ENCODE measurements at places on chromosomes 2 and 18. TPM values are rescaled to one million over a fixed set of nuclear protein-coding genes. Genes with fewer than 3 reads are reported as not detected.

DNA sequence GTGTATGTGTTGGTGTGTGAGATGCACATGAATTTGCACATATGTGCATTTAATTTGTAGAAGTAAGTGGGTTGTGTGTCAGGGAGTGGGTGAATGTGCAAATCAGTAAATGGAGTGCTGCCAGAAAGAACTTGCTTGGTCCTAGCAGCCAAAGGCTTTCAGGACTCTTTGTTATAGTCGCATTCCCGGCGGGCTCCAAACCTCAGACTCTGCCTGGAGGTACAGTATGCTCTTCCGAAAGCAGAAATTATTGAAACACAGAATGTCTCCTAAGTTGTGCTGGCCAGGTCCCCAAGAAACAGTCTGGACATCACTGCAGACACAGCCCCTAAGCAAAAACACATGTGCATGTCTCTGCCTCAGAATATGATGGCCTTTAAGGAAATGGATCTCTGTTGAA, 232.4 kb downstream of the INSIG2 start:
- no peak for DNase-seq

- no peak for DNase-seq
Observed at GRCh38 chr18:63433334-63433866, 11.1 kb upstream of the VPS4B start.

GRCh38 chr2:168443818-168444217, 12.3 kb upstream of the CERS6 start:
- no peak for DNase-seq

DNA sequence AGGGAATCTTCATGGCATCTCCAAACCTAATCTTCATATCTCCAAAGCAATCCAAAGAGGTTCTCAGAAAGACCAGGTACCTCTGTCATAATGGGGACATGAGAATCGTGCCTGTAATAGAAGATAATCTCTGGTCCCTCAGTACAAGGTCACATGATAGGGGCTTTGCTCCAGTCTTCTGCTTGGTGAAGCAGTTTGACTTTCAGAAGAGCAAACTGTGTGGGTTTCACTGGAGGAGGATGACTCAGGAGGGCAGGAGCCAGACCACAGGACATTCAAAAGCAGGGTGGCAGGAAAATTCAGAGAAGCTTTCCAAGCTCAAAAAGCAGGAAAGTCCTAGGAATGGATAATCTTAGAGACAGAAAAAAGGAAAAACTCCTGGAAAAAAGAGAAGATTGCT, 10.6 kb upstream of the PAX3 start:
- no peak for DNase-seq

GRCh38 chr2:32715391-32715841, 87.6 kb downstream of the TTC27 start:
- DNase-seq: no peak

DNA sequence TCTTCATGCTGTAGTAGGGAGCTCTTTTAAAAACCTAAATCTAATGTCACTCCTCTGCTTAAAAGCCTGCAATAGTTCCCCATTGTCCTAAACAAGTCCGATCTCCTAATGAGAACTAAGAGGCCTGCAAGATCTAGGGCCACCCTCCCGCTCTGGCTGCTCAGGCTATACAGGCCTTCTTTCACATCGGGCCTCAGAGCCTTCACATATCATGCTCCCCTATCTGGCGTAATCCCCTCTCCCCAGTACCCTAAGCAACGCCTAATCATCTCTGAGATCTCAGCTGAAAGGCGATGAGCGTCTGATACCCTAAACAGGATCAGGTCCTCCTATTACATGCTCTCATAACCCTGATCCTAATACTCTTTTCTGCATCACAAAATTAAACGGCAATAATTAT, 1.9 kb downstream of the MAP4K3 start:
- no peak for DNase-seq

DNA sequence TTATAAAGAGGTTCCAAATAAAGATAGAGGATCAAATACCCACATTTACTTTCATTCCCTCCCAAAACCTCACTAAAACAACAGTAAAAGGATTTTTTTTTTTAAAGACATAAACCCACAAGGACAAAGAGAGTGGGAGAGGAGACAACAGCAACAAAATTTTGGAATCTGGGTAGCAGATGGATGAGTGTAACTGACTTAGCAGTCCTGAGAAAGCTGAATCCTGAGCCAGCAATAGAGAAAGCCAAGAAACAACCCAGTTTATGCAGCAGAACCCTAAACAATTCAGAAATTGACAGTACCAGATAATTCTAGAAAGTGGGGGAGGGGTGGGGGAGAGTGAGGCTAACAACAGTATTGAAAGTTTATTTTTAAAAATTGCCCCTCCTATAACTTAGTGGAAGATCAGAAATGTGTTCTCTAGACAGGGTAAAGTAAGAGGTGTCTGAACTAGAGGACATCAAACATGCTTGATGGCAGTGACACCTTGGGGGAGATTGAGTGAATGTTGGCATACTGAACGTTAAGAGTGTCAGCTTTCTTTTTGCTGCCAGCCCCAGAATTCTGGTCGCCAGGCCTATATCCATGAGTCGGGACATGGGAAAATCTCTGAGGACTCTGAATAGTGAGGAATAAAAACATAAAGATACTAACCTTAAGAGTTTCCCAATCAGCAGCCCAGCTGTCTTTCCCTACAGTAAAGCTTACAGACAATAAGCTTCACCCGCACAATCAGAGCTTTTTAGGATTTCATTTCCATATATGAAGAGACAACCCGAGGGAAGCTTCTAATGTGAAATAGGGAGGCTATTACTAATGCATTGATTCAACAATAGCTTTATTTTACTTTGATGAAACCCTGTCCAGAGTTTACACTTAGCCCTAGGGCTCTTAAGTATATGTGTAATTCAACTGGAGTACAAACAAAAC, 128.0 kb upstream of the ALPP start:
- DNase-seq: no peak

- no peak for DNase-seq
Observed at GRCh38 chr18:44732599-44732998, 51.9 kb downstream of the SETBP1 start.

DNA sequence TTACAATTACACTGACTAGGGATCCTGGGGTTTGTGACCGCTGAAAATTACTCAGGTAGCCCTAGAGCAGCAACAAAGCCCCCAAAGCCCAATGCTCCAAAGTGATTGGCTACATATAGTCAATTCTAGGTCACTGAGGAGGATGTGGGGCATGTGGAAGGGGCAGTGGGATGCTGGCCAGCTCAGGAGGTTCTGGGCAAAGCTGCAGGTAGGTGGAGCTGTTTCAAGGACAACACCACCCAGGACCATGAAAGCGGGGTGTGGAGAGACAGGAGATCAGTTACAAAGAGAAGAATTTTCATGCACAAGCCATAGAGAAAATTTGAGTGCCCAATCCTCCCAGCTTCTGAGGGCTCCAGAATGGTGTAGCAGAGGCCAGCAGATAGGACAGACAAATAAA, 75.0 kb upstream of the CCDC85A start:
- DNase-seq: no peak

GRCh38 chr2:126761256-126761980, 105.5 kb downstream of the GYPC start:
- DNase-seq: no peak

GRCh38 chr2:46921676-46922448, 6.3 kb upstream of the MCFD2 start:
- DNase-seq: no peak

DNA sequence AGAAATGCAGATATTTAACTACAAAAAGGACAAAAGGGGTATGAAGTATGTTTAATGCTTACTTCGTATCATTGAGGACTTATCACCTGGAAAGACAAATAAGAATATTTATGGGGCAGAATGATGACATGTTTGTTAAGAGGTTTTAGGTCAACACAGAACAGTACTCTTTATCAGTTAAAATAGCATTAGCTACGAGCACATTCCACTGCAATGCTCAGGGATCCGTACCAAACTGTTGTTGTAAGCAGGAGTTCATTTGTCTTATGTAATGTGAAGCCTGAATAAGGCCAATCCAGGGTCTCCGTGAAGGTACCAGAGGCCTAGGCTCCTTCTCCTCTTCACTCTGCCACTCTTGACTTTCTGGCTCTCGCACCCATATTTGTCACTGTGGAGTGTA, 465.7 kb upstream of the NRP2 start:
- no peak for DNase-seq

GRCh38 chr2:114800371-114800770, 357.9 kb downstream of the DPP10 start:
- DNase-seq: no peak

Gene HNMT
- 86.7 TPM for total RNA-seq

Gene LCT
- 0.14 TPM for total RNA-seq

Gene SUPT7L
- 11.8 TPM for total RNA-seq

Gene CPLX4
- not detected for total RNA-seq
